RWPE1 (cell line): ENCODE measurements at places on chromosomes 1 and 21.

GRCh38 chr1:99496067-99496466, 149.8 kb upstream of the PALMD start:
- DNase-seq, result no peak

- DNase-seq, result peak; percentile 64
Measured at GRCh38 chr1:31064718-31065309, 703 bp downstream of the PUM1 start.

DNA sequence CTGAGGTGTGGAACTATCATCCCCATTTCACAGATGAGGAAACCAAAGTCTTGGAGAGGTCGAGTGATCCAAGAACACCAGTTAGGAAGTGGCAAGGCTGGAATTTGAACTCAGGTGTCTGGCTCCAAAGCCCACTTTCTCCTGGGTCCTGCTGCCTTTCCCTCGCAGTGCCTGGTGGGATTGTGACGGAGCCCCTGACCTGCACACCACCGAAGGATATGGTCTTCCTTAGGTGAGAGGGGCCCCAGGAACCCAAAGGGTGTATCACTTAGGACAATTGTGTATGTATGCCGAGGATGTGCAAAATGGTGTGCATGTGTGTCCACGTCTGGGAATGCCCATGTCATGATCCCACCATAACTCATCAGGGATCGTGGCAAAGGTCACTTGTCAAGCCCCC, 392.7 kb downstream of the MATN1 start:
- no peak for DNase-seq

DNA sequence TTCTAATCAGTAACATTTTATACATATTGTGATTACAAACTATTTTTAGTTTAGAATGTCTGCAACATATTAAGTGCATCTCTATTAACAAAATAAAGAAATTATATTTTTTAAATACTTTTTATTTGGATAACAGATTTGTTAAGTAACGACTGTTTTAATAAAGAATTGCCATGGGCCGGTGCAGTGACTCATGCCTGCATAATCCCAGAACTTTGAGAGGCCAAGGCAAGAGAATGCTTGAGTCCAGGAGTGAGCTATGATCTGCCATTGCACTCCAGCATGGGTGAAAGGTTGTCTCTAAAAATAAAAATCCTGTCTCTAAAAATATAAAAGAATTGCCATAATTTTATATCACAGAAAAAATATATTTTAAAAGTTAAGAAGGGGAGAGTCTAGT, 4.1 kb downstream of the LRRIQ3 start:
- DNase-seq, result peak; percentile 3

- DNase-seq, result no peak
Measured at GRCh38 chr1:179206812-179207211, 22.7 kb downstream of the ABL2 start.

DNA sequence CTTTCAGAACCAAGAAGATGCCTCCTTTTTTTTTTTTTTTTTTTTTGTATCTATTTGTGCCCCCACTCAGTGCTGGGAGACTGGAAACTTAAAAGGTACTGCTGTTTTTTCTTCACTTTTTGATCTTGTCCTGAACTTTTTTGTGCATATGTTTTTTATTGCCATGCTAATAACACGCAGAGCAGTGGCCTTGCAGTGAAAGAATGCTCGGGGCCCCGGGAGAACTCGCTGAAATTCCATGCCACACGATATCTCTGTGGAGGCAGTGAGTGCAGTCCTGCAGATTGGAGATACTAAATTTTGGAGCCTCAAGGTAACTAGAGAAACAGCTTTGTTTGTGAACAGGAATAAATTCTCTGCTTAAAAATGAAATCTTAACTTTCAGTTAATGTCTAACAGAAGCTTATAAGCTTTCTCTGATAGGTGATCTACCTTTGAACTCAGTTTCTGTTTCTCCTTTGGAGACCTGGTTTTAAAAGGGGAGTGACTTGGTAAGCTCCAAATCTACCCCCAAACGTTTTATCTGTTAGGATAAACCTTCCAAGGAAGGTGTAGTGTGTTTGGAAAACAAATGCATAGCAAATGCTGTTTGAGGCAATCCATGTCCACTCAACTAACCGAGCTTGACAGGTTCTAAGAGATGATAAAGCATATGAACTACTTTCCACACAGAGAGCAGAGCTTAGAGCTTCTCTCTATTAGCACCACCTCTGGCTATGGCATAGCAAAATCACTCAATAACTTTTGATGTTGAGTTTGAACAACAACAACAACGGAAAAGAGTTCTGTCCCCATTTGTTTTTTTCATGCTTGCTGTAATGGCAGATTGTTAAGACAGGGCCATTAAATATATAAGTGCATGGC, 113.7 kb upstream of the PLXNA2 start:
- DNase-seq, result no peak

DNA sequence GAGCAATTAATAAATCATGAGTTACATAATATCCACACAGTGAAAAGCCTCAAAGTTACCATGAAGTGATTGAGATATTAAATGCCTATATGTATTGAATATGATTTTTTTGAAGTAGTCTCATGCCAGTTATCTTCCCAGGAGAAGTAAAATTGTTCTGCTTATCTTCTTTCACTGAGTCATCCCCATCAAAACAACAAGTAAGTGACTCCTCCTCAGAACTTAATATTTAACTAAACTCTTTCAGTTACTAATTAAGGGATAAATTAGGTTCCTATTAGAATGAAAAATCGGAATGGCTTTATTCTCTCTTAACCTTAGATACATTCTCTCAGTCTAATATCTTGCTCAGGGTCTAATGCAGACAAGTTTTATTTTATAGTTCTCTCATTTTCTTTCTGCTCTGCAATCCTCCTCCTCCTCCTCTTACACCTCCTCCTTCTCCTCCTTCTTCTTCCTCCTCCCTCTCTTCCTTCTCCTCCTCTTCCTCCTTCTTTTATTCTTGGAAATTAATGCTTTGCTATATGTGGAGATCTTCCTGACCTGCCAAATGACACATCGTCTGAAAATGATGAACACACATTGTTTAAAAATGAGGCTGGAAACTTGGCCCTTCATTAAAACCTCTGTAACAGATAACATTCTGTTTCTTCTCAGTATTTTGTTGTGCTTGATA, 110.9 kb downstream of the RUNX1 start:
- no peak for DNase-seq

DNA sequence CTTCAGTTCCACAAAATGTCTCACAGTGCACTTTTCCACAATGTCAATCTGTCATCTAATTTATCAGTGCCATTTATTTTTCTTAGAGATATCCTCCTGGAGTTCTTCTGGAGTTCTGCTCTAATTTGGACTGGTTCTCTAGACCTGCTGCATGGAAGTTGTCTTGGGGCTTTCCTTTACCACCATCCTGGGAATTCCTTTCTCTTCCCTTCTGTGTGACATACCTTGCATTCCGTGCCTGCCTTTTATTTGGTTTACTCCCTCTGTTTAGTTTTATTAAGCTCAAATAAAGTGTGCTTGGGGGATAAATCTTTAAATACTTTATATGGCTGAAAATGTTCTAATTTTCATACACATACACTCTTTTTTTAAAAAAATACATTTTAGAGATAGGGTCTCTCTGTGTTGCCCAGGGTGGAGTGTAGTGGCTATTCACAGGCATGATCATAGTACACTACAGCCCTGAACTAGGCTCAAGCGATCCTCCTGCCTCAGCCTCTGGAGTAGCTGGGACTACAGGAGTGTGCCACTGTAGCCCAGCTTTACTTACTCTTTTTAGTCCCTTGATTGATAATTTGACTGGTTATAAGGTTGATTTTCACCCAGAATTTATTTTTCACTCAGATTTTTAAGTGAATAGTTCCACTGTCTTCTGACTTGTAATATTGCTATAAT, 14.4 kb downstream of the MTF2 start:
- DNase-seq, result no peak

- DNase-seq, result no peak
Measured at GRCh38 chr1:204407295-204407971, 4.2 kb downstream of the PPP1R15B start.

GRCh38 chr1:59410457-59410856, 113.6 kb downstream of the FGGY start:
- DNase-seq, result no peak

- DNase-seq, result no peak
Measured at GRCh38 chr1:5575396-5575940, 416.8 kb downstream of the NPHP4 start.

GRCh38 chr21:38741950-38742256, 63.8 kb upstream of the ETS2 start:
- DNase-seq, result no peak

GRCh38 chr1:47532921-47533792, 95.3 kb downstream of the FOXD2 start:
- no peak for DNase-seq

GRCh38 chr1:207698822-207699483, 52.9 kb upstream of the CD46 start:
- peak; percentile 12 for DNase-seq

- no peak for DNase-seq
Measured at GRCh38 chr1:6434186-6434585, 9.6 kb downstream of the ESPN start.

DNA sequence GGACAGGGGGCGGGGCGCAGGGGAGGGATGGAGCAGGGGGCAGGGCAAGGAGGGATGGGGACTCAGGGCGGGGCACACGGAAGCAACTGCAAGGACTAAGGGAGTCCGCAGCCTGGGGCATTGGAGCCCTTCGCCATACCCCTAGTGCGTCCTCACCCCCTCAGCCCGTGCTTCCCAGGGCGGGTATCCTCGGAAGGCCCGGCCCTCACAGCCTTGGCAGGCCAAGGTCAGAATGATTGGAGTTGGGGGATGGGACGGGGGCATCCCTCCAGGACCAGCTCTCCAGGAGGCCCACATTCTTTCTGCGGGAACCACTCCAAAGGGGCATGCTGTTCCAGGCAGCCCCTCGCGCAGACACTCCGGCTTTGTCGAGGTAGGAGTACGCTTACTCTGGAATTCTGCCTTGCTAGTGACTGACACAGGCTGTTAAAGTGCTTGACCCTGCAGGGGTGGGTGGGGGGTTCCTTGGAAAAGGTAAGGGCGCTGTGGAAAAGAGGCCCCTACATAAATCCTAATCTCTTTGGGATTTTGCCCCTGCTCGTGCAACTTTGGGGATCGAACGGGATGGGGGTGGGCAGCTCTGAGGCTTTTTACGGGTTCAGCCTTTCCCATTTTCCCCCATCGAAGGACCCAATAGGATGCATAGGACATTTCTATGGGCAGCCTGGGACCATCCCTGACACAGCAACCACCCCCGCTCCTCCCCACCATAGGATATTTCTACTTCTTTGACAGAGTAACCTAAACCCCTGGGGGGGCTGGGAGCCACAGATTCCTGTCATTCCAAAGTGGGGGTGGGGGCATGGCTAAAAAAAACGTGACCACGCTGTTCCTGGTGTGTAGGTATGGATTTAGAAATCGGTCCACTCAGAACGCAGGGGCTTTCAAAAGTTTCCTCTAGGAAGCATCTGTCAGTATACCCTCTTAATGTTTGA, 738 bp upstream of the TRIM11 start:
- no peak for DNase-seq

DNA sequence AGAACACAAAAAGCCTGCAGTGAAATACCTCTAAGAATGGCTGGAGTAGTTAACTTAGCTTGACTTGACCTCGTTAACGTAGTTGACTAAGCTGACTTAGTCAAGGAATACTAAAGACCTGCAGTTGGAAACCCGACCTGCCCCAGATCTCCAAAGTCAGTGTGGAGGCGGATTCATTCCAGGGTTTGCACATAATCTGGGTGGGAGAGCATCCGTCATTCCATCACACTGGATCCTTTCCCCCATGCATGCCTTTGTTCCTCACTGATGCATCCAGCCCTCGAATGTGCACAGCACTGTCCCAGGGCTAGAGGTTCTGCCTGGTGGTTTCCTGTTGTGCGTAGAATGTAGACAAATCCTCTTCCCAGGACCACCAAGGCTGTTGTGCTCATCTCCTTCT, 76.4 kb downstream of the KCNN3 start:
- no peak for DNase-seq

DNA sequence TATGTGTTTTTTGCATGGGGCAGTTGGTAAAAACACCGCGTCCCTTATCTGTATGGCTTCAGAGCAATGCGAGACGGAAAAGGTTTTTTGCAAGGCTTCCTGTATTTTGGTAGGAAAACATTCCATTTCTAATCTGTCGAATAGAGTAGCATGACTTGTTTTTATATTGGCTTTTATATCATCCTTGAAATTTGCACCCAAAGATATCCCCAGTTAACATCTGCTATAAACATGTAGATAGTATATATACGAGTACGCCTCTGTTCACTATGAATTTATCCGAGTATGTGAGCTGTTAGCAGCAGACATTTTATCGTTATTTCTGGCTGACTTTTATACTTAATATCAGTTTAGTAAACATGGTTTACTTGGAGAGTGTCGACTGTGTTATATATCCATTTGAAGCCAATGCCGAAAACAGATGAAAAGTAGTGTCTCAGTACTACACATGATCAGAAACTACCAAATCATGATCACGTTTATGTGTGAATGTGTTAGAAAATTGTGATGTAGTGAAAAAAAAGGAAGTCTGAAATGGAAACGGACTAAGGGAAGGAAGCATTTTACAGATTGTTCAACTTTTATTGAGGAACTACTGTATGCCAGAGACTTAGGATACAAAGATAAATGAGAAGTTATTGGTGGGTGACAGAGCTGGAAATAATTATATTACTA, 1.0 kb downstream of the LEPR start:
- DNase-seq, result no peak

GRCh38 chr1:63836830-63837229, 63.0 kb downstream of the ROR1 start:
- no peak for DNase-seq

GRCh38 chr1:92399076-92399475, 87.6 kb downstream of the GFI1 start:
- DNase-seq, result no peak

GRCh38 chr1:1318131-1318652, 6.3 kb downstream of the INTS11 start:
- DNase-seq, result no peak
